ENCODE measurements at places on chromosomes 7 and 10.

GRCh38 chr10:123284022-123284421 is 129.8 kb downstream of the BUB3 start:
- DNase-seq, result no peak

GRCh38 chr10:79070606-79071395 is 2.0 kb downstream of the ZMIZ1 start:
- no peak for DNase-seq

DNA sequence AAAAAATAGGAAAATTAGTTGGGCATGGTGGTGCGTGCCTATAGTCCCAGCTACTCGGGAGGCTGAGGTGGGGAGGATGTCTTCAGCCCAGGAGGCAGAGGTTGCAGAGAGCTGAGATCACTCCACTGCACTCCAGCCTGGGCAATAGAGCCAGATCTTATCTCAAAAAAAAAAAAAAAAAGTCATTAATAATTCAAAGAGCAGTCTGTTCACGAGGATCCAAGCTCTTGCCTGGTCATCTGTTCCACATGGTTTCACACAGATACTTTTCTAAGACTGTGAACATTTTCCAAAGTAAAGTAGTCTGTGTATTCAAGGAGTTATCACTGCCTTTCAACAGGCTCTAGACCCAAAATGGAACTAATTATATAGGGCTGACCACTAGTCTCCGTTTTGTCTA is 86.9 kb downstream of the ZNF277 start:
- no peak for DNase-seq

GRCh38 chr10:114223066-114223465 is 16.0 kb upstream of the VWA2 start:
- no peak for DNase-seq

GRCh38 chr7:86407291-86407690 is 236.4 kb upstream of the GRM3 start:
- no peak for DNase-seq

DNA sequence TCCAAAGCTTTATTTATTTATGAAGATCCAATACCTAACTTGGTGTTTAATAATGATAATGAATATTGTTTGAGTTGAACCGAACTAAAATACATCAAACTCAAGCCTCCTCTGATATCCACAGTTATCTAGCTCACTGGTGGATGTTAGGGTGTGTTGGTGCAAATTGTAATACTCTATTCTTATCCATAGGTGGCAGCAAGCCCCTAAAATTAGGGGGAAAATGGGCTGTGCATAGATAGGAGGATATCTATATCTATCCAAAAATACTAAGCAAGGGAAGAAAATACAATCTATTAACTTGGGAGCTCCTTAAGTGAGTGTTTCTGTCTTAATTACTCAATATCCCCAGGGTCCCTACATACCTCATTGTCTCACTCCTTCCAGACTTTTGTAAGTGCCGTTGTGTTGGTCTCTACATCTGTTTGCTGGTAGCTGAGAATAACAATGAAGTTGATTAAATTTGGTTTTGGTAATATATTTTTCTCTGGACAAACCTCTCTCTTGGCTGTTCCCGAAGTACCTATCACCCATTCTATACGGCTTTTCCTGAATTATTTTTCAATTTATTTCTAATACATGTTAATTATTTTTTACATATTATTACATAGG is 55.0 kb upstream of the VWDE start:
- DNase-seq, result no peak

- DNase-seq, result no peak
These were observed 211.8 kb downstream of the CSTF2T start for GRCh38 chr10:51487576-51487975.

DNA sequence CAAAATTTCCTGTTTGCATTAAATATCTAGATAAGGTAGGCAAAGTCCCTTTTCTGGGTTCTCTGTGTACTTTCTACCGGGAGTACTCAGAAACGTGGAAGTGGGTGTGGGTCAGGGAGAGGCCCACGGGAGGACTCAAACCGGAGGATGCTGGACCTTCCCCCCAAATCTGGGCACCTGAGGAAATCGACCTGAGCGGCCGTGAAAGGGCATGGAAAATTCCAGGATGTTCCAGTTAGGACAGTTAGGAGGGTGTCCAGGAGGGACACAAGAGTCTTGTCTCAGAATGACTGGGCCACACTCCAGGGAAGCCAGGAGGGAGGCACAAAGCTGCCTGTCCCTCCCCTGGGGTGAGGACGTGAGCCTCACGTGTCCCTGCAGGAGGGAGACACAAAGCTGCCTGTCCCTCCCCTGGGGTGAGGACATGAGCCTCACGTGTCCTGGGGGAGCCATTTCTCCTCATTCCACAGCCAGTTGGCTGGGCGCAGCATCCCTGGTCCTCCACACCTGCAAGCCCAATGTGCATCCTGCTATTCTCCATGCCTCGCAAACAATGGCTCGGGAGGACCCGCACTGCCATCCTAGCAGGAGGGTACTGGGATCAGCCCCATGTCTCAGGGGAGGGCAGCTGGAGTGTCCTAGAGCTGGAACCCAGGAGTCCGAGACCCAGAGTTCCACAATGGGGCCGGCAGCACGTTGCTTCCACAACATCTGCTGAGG is 190.5 kb upstream of the PPP2R2D start:
- DNase-seq, result no peak

All from activated gamma-delta T cell (primary cell).